ENCODE measurements at places on chromosomes 7 and 10.

DNA sequence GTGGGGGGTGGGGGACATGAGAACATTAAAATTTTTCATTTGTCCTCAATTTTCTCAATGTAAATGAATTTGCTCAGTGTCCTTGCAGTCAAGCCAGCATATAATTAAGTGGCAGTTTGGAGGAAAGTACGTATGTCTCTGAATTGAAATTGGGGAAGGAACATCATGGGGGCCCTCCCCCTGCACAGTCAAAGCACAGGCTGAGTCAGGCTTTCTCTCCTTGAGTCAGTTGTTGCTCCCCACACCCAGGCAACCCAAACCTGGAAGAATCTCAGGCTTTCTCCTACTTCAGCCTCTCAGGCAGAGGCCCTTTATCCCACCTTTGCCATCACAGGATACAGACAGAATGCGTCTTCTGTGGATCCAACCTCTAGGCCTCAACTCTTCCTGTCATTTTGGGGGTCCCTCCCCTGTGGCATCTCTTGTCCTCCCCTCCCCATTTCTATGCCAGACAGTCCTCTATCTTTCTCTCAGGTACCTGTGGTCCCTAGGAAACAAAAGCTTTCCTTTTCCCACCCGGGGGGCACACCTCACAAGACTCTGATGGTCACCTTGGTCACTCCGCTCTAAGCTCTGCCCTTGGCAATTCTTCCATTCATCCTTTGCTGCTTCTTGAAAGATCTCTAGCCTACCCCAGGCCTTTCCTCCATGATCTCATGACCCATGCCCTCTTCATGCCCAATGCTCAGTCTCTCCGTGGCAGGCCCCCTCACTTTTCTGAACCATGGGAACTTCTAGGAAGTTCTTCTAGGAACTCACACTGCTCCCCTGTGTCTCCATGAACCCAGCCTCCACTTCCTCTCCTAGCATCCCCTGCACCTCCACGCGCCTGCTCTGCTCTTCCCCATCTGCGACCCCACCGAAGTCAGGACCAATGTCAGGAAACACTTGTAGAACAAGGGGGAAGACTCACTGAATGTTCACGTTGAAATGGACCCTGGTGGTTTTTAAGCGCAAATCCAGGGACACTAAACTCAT, 40.4 kb downstream of the CREB3L2 start:
- DNase-seq, result peak; percentile 24

DNA sequence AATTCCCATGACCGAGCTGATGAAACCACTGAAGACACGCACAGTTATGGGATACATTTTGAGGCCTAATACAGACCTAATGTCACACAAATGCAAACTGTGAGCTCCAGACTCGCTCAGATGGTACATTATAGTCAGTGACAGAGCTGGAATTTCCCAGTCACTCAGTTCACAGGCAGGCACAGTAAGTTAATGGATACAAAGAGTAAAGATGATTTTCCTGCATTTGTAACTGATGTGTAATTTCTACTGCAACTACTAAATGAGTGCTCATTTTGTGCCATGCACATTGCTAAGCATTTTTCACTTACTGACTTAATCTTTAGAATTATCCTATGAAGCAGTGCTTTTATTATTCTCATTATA, 56.5 kb downstream of the ENO4 start:
- DNase-seq, result no peak

GRCh38 chr10:73576890-73577591, 14.1 kb downstream of the USP54 start:
- DNase-seq, result no peak

DNA sequence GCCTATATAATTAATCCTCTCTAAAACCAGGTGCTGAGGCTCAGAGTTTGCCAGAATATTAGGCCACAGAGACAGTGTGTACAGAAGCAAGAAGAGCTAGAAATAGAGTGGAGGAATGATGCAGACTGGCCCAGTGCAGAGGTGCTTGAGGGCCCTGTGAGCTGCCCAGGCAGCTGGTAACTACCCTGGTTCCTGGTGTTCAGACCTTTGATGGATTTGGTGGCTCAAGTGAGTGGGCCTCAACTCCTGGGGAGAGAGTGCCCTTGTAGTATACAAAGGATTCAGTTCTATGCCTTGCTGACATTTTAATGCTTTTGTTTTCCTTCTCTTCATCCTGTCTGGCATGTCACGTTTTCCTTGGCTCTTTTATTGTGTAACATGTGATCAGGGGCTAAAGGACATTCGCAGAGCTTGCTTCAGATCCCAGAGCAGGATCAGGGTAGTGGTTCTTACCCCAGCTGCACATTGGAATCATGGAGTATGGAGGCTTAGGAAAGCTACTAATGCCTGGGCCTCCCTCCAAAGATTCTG, 20.0 kb downstream of the LRRC4 start:
- no peak for DNase-seq

GRCh38 chr7:75866489-75867389, 12.1 kb upstream of the RHBDD2 start:
- DNase-seq, result peak; percentile 83

GRCh38 chr7:57769958-57770357, 320.0 kb downstream of the ZNF716 start:
- no peak for DNase-seq

DNA sequence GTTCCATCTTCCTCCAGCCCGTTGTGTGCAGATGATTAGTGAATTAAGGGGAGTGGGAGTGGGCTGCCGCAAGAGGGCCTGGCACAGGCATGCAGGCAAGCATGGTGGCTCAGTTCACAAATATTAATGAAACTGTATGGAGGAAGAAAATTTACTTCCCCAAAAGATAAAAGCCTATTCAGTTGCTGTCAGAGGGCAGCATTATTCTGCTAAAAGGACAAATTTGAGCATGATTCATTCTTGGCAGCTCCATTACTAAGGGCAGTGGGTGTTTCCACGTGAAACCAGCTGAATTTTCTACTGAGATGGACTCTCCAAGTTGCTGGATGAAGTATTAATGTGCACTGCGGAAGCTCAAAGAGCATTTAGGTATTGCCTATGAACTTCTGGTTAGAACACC, 90.9 kb upstream of the WDR11 start:
- DNase-seq, result no peak

- DNase-seq, result no peak
Measured at GRCh38 chr10:95865814-95866466, 41.8 kb upstream of the CC2D2B start.

GRCh38 chr10:132175907-132176581, 10.7 kb upstream of the DPYSL4 start:
- no peak for DNase-seq

GRCh38 chr7:39594988-39595620, 28.3 kb upstream of the RALA start:
- DNase-seq, result no peak

GRCh38 chr7:20201380-20201779, 15.8 kb downstream of the MACC1 start:
- peak; percentile 71 for DNase-seq

- DNase-seq, result peak; percentile 72
Measured at GRCh38 chr10:27252267-27253000, 11.8 kb upstream of the ACBD5 start.

- DNase-seq, result no peak
Measured at GRCh38 chr10:17001297-17001744, 128.3 kb downstream of the CUBN start.

GRCh38 chr7:49386792-49387191, 386.6 kb upstream of the VWC2 start:
- no peak for DNase-seq

GRCh38 chr7:50312250-50313162, 8.0 kb downstream of the IKZF1 start:
- DNase-seq, result peak; percentile 66

- peak; percentile 6 for DNase-seq
Measured at GRCh38 chr10:69968830-69969229, 83.8 kb upstream of the MACROH2A2 start.

Data from OCI-M1 (cell line).